Activated naive CD4-positive, alpha-beta T cell (primary cell): ENCODE measurements at places on chromosomes 7 and 10.

DNA sequence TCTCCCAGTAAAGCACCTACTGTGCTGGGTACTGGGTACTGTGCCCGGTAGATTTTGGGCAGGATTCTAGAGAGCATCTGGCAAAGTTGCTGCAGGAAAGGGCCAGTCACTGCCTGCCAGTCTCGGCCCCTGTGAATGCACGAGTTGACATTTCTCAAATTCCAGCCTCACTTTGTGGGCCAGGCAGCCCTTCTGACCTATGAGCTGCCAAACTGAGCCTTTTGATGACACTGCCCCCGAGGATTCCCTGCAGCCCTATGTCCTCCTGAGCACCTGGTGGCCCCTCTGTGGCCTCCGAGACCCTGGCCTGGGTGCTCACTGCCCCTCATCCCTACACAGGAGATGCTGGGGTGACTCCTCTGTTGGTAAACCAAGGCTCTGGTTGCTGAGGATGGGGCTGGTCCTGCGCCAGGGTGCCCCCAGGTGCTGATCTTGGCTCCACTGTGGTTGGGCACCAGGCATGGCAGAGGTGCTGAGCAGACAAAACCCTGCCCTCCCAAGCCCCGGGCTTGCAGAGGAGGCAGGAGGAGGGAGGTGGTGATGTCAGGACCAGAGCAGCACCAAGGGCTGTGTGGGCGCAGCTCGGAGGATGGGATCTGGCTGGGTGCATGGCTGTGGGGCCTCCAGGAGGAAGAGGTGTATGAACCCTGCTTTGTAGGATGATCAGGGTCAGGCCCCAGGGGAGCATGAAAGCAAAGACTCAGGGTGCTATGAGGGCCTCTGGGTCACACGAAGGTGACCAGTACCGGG, 16.2 kb downstream of the LHPP start:
- DNase-seq: no peak

GRCh38 chr7:74349621-74350020, 60.4 kb downstream of the CLIP2 start:
- no peak for DNase-seq

DNA sequence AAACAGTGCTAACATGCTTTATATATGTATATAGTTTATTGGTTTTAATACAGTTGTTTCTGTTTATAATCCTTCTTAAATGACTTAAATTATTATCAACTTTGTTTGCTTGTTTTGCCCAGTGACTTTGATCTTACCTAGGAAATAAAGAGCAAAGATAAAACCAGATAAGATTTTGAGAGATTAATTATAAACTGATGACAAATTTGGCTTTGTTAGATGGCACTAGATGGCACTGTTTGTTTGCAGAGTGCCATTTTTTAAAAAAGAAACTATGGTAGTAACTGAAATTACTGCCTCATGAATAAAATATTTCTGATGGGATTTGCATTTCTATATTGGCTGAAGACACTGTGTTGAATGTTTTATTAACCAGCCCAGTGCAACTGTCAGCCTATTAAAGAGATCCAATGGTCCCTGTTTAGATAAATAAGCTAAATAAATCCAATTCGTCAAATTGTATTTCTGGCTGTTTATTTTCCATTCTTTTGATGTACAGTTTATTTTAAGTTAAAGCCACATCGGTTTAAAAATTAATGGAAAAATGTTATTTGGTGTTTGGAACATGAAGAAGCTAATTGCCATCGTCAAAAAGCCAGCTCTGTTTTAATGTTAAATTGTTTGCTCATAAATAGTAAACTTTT, 28.7 kb downstream of the VTI1A start:
- DNase-seq: no peak

DNA sequence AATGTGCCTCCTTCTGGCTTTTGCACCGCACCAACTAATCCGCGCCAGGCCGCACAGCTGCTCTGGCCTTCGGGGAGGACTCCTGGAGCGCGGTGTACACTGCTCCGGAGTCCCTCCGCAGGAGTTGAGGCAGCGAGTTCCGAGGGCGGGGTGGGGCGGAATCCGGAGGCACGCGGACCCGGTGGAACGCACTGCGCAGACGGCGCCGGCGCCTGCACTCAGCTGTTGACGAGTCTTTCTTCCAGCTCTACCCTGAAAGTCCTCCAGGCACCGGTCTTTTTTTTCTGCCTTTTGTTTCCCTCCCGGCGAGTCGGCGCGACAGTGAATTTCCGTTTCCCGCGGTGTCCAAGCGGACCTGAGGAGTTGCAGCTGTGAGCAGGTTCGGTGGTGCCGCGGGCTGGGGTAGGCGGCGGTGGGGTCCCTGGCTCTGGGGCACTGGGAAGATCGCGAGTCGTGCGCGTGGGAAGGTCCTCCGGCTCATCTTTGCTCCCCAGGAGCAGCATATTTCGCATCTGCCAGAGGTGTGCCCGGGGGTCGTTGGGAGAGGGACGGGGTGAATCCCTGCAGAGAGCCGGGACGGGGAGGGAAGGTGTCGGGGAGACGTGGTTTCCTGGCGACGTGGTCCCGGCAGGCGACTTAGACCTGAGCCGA, 44.1 kb downstream of the SFTPD start:
- DNase-seq: no peak

GRCh38 chr7:91242097-91242844, 22.0 kb upstream of the FZD1 start:
- DNase-seq: no peak

DNA sequence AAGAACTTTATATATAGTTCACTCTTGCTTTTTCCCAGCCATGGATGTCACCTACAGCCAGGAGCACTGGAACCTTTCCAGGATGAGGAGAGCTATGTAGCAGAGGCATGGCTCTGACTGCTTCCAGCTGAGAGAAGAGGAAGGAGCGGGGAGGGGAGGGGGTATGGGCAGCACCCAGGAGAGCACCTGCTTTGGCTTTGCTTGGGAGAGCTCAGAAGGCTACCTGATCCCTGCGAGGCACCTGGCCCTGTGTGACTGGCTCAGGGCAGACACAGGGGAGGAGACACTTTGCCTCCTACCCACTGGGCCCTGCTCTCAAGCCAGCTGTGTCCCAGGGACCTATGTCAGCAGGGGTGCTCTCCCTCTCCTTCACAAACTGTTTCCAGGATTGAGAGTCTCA, 67.1 kb downstream of the HK1 start:
- DNase-seq: no peak

GRCh38 chr10:130689743-130690626, 553.8 kb downstream of the GLRX3 start:
- no peak for DNase-seq

GRCh38 chr10:74033702-74034101, 35.8 kb downstream of the VCL start:
- no peak for DNase-seq

- no peak for DNase-seq
Measured at GRCh38 chr7:82410461-82410860, 33.1 kb downstream of the CACNA2D1 start.

GRCh38 chr10:63738410-63738809, 217.2 kb downstream of the REEP3 start:
- DNase-seq: no peak

GRCh38 chr7:28088032-28088431, 92.6 kb downstream of the JAZF1 start:
- DNase-seq: no peak

GRCh38 chr7:138170959-138171703, 94.9 kb downstream of the AKR1D1 start:
- DNase-seq: no peak

DNA sequence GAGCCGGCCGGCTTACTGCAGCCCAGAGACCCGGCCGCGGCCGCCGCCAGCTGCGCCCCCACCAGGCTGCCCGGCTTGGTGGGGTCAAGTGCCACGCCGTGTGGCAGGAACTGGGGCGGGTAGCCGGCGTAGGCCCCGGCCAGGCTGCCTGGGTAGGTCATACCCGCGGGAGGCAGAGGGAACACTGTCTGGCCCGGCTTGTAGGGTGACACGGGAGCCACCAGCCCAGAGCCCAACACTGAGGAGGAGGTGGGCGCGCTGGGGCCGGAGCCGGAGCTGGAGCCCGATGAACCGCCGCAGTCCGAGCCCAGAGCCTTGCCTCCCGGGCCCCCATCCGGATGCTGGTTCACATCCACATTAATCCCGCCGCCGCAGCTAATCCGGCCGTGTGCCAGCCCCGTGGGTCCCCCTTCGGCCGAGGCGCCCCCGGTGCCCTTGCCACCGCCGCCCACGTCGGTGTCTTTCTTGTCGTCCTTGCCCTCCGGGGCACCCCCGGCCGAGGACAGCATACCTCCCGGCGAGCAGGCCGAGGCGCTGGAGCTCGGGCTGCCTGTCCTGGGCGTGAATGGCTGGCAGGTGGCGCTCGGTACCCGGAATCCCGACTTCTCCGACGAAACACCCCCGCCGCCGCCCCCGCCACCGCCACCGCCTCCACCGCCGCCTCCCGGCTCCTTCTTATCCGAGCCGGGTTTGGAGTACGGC, 2.0 kb downstream of the ZNF503 start:
- no peak for DNase-seq

- no peak for DNase-seq
Measured at GRCh38 chr7:94431176-94431575, 36.5 kb downstream of the COL1A2 start.

DNA sequence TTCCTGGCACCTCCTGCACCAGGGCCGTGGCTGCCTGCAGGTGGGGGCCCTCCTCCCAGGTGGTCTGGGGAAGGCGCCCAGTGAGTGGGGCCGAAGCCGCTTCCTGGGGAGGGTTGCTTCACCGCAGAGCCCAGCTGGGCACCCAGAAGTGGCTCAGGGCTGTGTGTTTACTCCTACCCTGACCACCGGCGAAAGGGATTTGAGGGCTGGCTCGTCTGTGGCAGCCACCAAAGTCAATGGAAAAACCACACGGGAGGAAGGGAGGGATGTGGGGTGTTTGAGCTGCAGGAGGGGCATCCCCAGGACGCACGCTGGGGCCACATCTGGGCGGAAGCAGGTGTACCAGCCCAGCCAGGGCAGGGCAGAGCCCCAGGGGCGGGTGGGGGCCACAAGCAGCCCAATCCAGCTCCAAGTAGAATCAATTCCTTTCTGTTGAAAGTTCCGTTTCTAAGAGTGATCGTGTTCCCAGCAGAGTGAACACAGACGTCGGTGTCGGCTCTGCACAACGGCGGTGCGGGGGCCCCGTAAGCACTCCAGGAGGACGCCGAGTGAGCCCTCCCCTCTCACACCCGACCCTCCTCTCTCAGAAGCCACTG, 69.9 kb downstream of the FOXL3 start:
- no peak for DNase-seq

DNA sequence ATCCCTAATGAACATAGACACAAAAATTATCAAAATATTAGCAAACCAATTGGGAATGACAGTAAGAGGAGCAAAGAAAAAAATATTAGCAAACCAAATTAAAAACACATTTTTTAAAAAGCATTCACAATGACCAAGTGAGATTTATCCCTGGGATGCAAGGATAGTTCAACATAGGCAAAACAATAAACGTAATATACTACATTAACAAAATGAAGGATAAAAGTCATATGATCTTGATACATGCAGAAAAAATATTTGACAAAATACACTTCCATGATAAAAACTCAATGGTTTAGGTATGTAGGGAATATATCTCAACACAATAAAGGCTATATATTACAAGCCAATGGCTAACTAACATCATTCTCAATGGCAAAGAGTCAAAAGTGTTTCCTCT, 83.3 kb downstream of the CRPPA start:
- DNase-seq: no peak

- DNase-seq: no peak
Measured at GRCh38 chr10:105534086-105534485, 893.0 kb downstream of the SORCS3 start.

DNA sequence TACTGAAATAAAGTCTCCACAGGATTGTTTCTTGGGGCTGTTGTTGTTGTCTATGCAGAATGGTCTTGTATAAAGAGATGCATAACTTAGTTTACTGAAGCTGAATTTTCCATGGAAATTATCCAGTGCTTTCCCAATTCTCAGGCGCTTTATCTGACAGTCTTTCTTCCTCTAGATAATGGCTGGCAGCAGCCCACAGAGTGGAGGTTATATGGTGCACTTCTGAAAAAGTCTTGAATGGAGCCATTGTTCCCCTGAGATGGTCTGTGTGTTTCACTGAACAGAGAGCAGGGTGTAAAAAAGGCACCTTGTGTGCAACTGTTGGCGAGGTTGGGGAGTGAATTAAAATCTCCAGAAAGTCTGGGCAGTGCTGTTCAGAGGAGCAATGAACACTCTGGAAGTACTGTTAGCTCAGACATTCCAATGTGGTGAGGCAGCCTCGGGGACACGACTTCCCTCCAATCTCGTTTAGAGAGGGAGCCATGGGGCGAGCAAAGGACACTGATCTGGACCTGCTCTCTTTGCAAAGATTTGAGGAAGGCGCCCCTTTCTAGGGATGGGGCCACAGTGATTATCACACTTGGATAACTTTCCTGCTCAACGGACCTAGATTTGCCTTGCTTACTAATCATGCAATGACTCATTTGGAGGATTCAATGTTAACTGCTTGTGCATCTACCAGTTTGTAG, 2.0 kb upstream of the PLCE1 start:
- DNase-seq: no peak

DNA sequence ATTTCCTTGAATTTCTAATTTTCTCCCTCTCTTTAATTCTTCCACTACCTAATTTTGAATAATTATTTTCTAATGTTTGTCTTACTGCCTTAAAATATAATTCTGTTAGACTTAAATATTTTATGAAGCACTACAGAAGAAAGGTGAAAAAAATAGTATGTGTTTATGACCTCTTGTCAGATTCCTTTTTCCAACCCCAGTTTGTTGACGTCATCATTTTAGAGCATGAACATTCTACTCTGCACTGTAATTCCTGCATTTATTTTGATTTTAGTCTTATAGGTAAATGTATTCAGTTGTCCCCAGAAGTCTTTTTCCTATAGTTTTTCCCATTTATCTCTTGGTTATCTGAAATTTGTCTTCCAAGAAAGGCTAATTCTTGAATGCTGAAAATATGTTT, 468.1 kb downstream of the SORCS3 start:
- DNase-seq: no peak

GRCh38 chr10:89653410-89653869, 8.4 kb upstream of the PANK1 start:
- no peak for DNase-seq

DNA sequence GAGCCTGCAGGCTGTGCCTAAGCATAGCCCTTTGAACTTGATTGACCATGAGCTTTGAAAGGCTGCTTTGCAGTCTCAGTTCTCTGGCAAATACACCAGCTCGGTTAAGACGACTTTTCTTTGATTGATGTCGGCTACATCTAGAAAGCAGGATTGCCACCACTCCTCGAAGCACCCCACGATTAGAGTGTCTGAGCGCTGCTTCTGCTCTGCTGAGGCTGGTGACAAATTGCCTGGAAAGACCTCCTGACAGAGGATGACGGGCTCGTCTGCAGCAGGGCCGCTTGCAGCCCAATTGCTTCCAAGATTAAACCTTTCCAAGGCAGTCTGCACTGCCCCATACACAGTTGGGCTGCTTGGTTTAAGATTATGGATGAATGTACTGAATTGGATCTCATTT, 182.0 kb downstream of the CUX1 start:
- no peak for DNase-seq

- no peak for DNase-seq
Measured at GRCh38 chr7:135320268-135320667, 86.6 kb downstream of the STRA8 start.

GRCh38 chr10:109914966-109915365, 8.3 kb downstream of the XPNPEP1 start:
- DNase-seq: no peak
